ENCODE measurements at places on chromosomes 4 and X.

DNA sequence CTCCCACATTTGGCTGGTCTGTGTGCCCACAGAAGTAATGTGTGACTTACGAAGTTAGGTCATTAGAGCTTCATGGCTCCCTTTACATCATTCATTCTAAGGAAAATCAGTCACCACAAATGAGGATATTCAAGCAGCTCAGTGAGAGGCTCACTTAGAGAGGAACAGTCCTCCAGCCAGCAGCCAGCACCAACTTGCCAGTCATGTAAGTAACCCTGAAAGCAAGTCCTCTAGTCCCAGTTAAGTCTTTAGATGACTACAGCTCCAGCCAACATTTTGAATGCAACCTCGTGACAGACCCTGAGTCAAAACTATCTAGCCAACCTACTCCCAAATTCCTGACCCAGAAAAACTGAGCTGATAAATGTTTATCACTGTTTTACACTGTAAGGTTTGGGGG, 71.3 kb downstream of the LRBA start:
- DNase-seq: no peak

DNA sequence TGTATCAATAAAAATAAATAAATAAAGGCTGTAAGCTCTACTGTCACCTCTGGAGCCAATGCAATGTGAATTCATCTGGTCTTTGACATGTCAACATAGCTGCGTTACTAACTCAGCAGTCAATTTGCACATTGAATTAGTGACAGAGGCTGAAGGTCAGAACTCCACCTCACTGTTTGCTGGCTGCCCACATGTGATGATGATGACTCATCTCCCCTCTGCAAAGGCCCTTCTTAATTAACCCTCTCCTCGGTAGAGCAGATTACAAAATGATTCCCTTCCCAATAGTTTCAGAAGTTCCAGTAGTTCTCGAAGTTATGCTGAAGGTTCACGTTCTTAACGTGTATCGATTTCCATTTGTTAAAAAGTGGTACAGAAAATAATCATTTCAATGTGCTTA, 1626.0 kb upstream of the TENM3 start:
- peak; percentile 87 for DNase-seq

- peak; percentile 43 for DNase-seq
Observed at GRCh38 chrX:572538-573124, 58.0 kb upstream of the SHOX start.

- no peak for DNase-seq
Observed at GRCh38 chr4:189497516-189497915, 443.2 kb upstream of the FRG1 start.

DNA sequence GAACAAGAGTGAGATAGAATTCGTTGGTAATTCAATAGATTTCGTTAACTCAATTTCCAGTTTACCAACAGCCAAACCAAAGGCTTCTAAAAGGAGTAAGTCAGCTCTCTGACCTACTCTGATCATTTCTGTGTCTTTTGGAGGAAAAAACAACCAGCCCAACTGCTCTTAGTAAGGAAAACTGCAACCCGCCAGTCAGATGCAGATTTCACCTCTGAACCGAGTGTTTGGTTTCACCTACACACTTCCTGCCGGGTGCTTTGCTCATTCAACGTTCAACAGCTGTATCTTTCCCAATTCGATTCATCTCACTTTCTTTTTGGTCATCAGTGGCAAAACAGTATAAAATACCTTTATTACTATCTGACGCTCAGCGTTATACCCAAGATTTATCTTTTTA, 24.5 kb downstream of the TMSB4X start:
- peak; percentile 3 for DNase-seq

DNA sequence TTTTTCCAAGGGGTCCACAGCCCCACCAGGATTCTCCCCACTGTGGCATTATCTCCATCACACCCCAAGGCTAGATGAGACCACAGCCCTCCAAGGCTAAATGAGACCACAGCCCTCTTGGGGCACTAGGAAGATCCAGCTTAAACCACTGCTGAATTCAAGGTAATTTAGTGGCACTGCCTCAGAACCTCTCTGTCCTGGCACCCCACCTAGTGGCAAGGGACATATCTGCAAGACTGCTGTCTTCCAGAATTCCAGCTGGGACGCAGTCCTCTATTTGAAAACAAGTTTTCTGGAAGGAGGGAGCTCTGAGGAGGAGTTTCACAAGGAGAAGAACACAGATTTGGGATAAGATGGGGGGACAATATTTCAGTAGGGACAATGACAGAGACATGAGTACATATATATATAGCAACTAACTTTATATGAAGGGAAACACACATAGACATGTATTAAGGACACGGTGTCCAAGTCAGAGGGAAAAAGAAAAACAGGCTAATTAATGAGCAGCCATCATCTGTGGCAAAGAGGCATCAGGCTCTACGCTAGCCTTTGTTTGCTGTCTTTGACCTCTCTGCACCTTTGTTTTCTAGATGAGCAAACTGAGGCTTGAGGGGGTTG, 9.3 kb downstream of the CETN2 start:
- DNase-seq: peak; percentile 59

- no peak for DNase-seq
Observed at GRCh38 chrX:29488919-29489318, 726.4 kb upstream of the MAGEB2 start.

GRCh38 chrX:135383249-135383648, 38.5 kb upstream of the SMIM10L2A start:
- DNase-seq: no peak

- DNase-seq: no peak
Observed at GRCh38 chr4:137922721-137923120, 319.4 kb downstream of the SLC7A11 start.

DNA sequence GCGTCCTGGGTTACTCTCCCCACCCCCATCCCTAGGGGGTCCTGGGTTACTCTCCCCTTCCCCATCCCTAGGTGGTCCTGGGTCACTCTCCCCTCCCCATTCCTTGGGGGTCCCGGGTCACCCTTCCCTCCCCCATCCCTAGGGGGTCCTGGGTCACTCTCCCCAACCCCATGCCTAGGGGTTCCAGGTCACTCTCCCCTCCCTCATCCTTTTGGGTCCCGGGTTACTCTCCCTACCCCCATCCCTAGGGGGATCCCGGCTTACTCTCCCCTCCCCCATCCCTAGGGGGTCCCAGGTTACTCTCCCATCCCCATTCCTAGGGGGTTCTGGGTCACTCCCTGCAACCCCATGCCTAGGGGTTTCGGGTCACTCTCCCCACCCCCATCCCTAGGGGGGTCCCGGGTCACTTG, 1.5 kb downstream of the ASMTL start:
- DNase-seq: no peak

All from NCI-H69 (cell line).